ENCODE measurements at places on chromosomes 16 and 17. TPM values are rescaled to one million over a fixed set of nuclear protein-coding genes. Genes with fewer than 3 reads are reported as not detected.

DNA sequence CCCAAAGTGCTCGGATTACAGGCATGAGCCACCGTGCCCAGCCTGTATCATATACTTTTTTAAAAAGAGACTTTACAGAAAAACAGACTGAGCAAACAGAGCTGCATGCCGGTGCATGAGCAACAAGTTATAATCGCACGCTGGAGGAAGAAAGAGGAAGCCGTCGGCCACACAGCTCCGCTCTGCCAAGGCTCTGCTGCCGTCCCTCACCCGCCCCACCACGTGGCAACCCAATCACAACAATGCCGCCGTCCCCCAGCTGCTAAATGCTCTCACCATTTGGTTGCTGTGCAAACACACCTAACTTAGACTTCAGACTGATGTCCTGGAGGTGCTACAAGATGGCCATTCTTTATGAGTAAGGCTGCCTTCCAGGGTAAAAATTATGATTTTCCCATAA lies 83.5 kb downstream of the ADCY9 start:
- no peaks in the 10 kb centered on the region for H3K27me3 ChIP-seq
- no peaks in the 10 kb centered on the region for H3K4me1 ChIP-seq
- no peaks in the 10 kb centered on the region for H3K36me3 ChIP-seq
- no peak overlapping the region for H3K4me3 ChIP-seq
- H3K27ac ChIP-seq, result no peak overlapping the region

GRCh38 chr17:54745862-54746261 lies 154.8 kb upstream of the TOM1L1 start:
- H3K27ac ChIP-seq, result no peak overlapping the region
- H3K4me3 ChIP-seq, result no peak overlapping the region
- no peaks in the 10 kb centered on the region for H3K27me3 ChIP-seq
- no peaks in the 10 kb centered on the region for H3K4me1 ChIP-seq

DNA sequence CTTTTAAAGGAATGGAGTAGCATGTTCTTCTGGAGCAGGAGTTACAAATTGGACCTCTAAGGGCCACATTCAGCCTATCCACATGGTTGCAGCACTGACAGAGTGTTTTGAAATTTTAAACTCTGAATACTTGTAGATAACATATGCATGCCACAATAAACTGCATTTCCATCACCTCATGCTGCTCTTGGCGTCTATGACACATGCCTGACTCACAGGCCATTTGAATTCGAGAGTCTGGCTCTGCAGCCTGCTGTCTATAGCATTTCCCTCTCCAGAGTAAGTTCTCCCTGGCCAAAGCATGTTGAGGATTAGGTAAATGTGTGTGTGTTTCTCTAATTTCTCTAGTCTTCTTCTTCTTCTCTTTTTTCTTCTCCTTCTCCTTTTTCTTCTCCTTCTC lies 28.7 kb upstream of the MYOCD start:
- H3K27me3 ChIP-seq, result no peaks in the 10 kb centered on the region
- H3K4me1 ChIP-seq, result no peaks in the 10 kb centered on the region
- no peak overlapping the region for H3K4me3 ChIP-seq
- H3K36me3 ChIP-seq, result no peaks in the 10 kb centered on the region

GRCh38 chr17:47757386-47757785 lies 24.4 kb downstream of the TBX21 start:
- no peak overlapping the region for H3K27ac ChIP-seq
- no peaks in the 10 kb centered on the region for H3K27me3 ChIP-seq
- no peak for DNase-seq
- H3K4me3 ChIP-seq, result no peak overlapping the region
- no peaks in the 10 kb centered on the region for H3K36me3 ChIP-seq

DNA sequence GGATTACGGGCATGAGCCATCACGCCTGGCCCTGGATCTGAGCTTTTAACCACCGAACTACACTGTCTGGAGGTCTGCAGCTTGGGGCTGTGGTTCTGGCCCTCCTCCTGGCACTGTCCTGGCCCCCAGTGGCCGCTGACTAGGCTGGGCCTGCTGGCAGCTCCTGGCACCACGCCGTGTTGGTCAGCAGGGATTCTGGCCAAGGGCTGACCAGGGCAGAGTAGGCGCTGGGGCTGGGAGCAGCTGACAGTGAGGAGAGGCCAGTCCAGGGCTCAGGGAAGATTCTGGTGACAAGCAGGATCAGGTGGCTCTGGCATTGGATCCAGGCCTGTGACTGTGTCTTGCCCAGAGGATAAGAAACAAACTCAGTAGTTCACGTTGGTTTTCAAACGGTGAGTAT lies 14.6 kb downstream of the EEF2K start:
- no peaks in the 10 kb centered on the region for H3K27me3 ChIP-seq
- DNase-seq, result no peak
- no peaks in the 10 kb centered on the region for H3K4me1 ChIP-seq
- H3K27ac ChIP-seq, result no peak overlapping the region
- no peaks in the 10 kb centered on the region for H3K36me3 ChIP-seq

DNA sequence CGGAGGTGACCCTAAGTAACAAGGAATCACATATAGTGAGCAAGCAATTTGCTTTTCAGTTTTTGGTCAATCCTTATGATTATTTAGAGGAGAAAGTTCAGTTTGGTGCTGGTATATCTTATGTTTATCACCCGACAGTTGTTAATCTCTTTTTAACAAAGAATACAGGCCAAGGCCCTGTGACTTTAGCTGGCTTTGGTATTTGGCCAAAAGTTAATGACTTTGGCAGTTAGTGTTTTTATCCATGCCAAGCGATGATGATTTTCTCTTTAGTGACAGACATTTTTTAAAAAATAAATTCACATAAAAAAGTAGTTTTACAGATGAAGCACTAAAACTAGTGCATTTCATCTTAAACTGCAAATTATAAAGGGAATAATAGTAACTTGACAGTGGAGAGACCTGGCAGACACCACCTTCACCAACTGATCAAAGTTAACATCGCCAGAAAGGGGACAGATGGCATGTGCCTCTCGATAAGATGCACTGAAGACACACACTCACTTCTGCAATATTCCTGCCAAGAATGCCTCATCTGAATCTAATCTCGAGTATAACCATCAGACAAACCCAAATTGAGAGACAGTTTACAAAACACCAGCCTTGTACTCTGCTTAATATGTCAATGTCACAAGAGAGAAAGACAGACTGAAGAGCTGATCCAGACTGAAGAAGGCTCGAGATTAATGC lies 6.9 kb downstream of the DEXI start:
- H3K36me3 ChIP-seq, result peaks cover 2% of the 10 kb centered on the region
- no peak overlapping the region for H3K4me3 ChIP-seq
- H3K4me1 ChIP-seq, result peaks cover 54% of the 10 kb centered on the region

GRCh38 chr16:64225696-64226095 lies 896.2 kb downstream of the CDH11 start:
- H3K4me3 ChIP-seq, result no peak overlapping the region
- no peaks in the 10 kb centered on the region for H3K4me1 ChIP-seq
- no peaks in the 10 kb centered on the region for H3K27me3 ChIP-seq

GRCh38 chr17:74231928-74232907 lies 18.8 kb downstream of the TTYH2 start:
- no peaks in the 10 kb centered on the region for H3K27me3 ChIP-seq
- H3K27ac ChIP-seq, result no peak overlapping the region
- no peaks in the 10 kb centered on the region for H3K4me1 ChIP-seq
- no peak overlapping the region for H3K4me3 ChIP-seq
- no peak for DNase-seq

GRCh38 chr17:28759256-28759865 lies 15.6 kb downstream of the TRAF4 start:
- DNase-seq, result no peak
- no peak overlapping the region for H3K27ac ChIP-seq
- no peaks in the 10 kb centered on the region for H3K27me3 ChIP-seq
- no peaks in the 10 kb centered on the region for H3K4me1 ChIP-seq
- peaks cover 14% of the 10 kb centered on the region for H3K36me3 ChIP-seq

GRCh38 chr16:2904100-2904921 lies 7.4 kb upstream of the FLYWCH1 start:
- no peaks in the 10 kb centered on the region for H3K27me3 ChIP-seq
- peak overlapping the region; percentile 73 for H3K4me3 ChIP-seq
- H3K4me1 ChIP-seq, result peaks cover 10% of the 10 kb centered on the region

DNA sequence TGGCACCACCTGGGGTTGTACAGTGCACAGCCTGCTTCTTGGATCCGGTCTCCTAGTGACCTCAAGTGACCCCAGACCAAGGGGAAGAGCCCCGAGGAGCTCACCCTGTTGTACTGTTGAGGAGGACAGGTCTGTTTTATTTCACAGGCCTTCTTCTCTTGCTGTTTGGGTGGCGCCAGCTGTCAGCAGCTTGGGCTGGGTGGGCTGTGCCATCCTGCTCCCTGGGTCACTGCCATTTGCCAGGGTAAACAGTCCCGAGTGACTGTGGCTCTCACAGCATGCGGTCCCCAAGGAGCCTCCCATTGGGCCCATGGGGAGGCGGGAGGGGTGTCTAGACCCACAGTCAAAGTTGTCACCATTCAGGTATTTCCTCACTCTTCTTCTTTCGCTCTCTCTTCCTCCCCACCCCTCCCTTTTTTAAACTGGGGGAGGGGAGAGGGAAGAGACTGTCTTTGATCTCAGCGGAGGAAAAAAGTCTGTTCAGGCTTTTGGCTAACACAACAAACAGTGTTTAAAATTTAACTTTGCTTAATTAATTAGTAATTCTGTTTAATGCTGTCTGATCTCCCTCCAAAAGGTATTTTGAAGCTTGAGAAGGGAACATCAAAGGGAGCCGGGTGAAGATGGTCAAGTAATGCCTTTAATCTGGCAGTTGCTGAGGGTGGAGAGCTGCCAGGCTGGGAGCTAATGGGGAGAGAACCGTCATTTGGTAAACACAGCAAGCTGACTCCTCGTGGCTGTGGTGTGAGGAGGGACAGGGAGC lies 64.0 kb downstream of the SNX20 start:
- no peak overlapping the region for H3K27ac ChIP-seq
- H3K27me3 ChIP-seq, result no peaks in the 10 kb centered on the region
- peaks cover 11% of the 10 kb centered on the region for H3K4me1 ChIP-seq
- H3K36me3 ChIP-seq, result no peaks in the 10 kb centered on the region
- H3K4me3 ChIP-seq, result no peak overlapping the region

Gene PRM2
- total RNA-seq, result not detected

Gene PRR14
- 87.5 TPM for total RNA-seq

Gene FN3K
- total RNA-seq, result 2.3 TPM

Gene RHBDL1
- total RNA-seq, result 0.33 TPM

Gene C16orf96
- total RNA-seq, result 0.07 TPM

Gene ZPBP2
- total RNA-seq, result 0.58 TPM

Gene HBA1
- not detected for total RNA-seq

Gene NARF
- 62.2 TPM for total RNA-seq

Gene CRHR1
- not detected for total RNA-seq

Gene RTN4RL1
- 1.2 TPM for total RNA-seq

Gene SDR42E2
- not detected for total RNA-seq

Gene ZNF23
- total RNA-seq, result 9.4 TPM

Measured in CD8-positive, alpha-beta memory T cell (primary cell).